ENCODE measurements at places on chromosomes 2 and 18.

- no peak for DNase-seq
Measured at GRCh38 chr18:5951515-5952091, 56.3 kb upstream of the TMEM200C start.

GRCh38 chr2:219042750-219043149, 1.4 kb upstream of the CFAP65 start:
- DNase-seq, result no peak

DNA sequence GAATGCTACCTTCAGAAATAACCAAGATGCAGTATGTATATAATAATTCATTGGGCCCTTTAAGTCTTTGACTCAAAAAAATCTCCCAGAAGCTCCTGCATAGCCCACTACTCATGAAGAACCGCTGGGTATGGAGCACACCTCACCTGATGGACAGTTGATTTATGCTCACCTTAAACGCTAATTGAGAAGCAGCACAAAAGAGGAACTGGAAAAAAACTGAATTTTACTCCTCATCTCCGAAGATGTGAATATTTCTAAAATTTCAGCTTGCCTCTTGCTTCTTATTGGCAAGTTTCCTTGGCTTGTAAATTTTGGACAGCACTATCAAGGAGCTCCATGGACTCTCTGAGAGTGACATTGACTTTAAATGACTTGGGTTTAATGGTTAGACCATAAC, 5.5 kb downstream of the CYP1B1 start:
- no peak for DNase-seq

- DNase-seq, result no peak
Measured at GRCh38 chr2:112482309-112483041, 519 bp downstream of the TTL start.

GRCh38 chr2:88181511-88181910, 11.4 kb downstream of the THNSL2 start:
- DNase-seq, result no peak

GRCh38 chr2:234060236-234060635, 9.7 kb downstream of the SPP2 start:
- no peak for DNase-seq

GRCh38 chr18:26978812-26979341, 113.4 kb upstream of the AQP4 start:
- no peak for DNase-seq

DNA sequence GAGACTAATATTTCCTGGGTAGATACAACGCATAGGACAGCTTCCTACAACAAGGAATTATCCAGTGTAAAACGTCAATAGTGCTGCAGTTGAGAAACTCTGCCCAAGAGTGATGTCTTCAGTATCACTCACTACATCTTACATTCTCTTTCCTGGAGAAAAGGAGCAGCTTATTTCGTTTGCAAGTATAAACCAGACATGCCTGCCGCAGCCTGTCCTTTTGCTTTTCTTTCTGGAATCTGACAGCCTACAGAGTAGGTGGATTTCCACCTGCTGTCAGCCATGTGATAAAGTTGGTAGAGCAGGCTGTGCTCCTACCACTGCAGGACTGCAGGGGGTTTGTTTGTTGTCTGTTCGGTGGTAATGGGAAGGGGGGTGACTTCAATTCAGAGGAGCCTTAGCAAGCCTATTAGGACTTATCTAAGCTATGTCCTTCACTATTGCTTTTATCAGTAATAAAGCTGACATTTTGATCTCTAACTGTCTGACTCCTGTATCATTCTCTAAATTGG, 439.1 kb downstream of the GRB14 start:
- no peak for DNase-seq

DNA sequence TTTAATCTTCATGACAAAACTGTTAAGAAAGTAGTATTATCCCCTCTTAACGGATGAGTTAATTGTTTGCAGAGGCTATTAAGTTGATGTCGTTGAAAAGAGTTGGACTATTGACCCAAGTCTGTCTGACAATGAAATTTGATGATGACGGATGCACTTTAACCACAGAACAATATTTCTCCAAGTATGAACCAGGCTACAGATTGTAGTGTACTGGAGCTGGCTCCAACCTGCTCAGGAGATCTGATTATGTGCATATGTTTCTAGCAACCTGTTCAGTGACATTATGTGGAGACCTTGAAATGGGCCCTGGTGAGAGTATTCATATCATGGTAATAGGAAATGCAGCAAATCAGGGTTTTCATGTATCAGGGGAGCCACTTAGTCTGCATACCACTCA, 174.1 kb downstream of the CDH7 start:
- no peak for DNase-seq

DNA sequence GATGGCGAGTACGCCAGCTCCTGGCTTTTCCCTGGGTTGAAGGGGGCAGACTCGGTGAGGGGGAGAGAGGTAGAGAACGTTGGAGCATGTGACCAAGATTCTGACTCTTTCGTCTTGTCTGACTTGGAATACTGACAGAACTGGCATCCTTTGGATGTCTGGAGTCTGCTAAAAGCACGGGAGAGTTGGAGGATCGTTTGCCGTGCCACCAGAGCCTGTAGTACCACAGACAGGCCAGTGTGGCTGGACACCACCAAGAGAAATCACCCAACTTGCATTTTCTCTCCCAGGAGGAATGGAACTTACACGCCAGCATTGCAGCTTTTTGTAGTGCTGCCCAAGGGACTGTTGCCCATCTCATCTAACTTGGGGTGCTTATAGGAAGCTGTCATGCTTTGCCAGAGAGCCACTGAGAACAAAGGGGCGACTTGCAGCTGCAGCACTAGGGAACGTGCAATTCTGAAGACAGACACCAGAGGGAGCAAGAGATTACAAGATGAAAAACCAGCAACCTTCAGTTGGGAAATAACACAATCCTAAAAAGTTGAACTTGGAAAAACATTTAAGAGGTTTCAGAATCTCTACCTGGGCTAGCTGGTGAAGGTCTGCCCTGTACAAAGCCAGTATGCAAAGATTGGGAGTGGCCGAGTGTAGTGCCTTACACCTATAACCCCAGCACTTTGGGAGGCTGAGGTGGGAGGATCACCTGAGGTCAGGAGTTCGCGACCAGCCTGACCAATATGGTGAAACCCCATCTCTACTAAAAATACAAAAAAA, 24.1 kb downstream of the PSMG2 start:
- DNase-seq, result peak; percentile 57

DNA sequence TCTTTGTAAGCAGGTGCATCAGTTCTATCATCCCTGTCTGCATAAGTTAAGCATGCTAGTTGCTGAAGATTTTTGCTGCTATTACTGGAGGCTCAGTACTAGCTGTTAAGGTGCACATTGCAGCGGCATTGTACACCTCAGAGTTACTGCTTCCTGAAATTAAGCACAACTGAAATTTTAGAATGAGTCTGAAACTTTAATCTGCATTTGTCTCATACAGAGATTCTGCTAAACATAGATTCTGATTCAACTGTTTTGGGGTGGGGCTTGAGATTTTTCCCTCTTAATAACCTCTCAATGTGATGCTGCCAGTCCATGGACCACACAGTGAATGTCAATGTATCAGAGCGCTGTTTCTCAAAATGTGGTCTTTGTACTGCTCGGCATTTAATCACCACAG, 585.7 kb upstream of the GCFC2 start:
- no peak for DNase-seq

GRCh38 chr2:39689272-39689841, 23.6 kb downstream of the TMEM178A start:
- no peak for DNase-seq

GRCh38 chr2:24399434-24400206, 39.3 kb upstream of the ITSN2 start:
- no peak for DNase-seq

GRCh38 chr2:120620025-120620793, 115.5 kb upstream of the GLI2 start:
- DNase-seq, result no peak

- no peak for DNase-seq
Measured at GRCh38 chr2:120497261-120497977, 151.5 kb downstream of the INHBB start.

GRCh38 chr2:211800001-211800400, 738.6 kb downstream of the ERBB4 start:
- no peak for DNase-seq

GRCh38 chr2:177147093-177147694, 65.4 kb upstream of the HNRNPA3 start:
- no peak for DNase-seq

DNA sequence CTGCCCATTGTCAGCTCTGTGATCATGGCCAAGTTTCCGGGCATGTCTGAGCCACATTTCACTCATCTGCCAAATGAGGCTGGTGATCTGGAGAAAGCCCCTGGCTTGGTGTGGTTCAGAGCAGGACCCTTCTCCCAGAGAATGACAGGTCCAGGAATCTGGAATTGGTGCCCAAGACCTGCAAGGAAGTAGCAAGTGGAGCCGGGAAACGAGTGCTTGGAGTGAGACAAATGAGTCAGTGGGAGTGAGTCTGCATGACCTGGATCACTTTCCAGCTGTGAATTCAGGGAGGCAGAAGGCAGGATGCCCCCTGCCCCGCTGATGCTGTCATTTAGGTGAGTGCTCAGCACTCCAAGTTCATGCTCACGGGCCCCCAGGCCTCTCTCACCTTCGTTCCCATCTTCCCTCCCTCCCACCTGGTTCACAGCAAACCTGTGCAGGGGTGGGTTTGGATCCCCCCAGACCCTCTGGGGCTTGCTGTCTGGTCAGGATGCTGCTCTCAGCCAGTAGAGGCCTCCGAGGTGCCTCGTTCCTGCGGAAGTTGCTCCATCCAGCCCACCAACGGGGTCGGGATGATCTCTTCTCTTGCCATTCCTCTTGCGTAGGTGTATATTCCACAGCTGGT, 104.4 kb downstream of the INHBB start:
- no peak for DNase-seq

- no peak for DNase-seq
Measured at GRCh38 chr2:72803151-72803550, 22.7 kb downstream of the EXOC6B start.

GRCh38 chr18:9854801-9855676, 30.7 kb upstream of the TXNDC2 start:
- no peak for DNase-seq

- no peak for DNase-seq
Measured at GRCh38 chr2:196289000-196289399, 117.6 kb upstream of the STK17B start.

DNA sequence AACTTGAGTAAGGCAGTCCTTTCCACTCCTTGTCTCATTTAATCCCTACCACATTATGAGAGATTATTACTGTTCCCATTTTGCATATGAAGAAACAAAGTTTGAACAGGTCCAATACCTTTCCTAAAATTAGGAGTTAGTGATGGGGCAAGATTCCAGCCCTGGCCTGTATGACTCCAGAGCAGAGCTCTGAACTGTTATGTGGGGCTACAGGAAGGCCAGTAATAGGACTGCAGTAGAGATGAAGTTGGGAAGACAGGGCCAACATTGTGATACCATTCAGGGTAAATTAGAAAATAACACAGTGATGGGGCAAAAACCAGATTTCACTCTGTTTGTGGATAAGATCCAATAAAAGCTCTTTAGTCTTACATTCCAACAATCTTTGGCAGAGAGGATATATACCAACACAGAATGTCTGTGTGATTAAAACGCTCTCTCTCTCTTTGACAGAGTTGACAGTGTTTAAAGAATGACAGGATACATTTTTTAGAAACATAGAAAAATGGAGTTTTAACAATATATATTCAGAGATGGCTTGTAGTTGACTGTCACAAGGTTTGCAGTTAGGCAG, 22.7 kb downstream of the KATNAL2 start:
- no peak for DNase-seq

DNA sequence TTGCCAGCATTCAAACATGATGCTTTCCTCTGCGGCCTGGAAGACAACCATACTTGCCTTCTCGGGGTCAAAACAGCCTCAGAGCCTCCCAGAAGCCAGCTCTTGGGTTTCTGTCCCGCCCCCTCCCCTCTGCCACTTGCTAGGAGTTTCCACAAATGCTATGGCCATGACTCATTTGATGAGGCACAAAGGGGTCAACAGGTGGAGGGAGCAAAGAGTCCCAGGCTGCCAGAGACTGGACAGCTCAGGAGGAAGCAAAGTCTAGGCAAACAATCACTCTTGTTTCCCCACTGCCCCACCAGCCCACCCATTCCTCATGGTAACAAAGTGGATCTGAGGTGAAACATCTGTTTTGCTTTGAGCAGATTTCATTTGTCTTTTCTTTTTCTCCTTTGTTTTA, 551.1 kb downstream of the TNS1 start:
- DNase-seq, result no peak

DNA sequence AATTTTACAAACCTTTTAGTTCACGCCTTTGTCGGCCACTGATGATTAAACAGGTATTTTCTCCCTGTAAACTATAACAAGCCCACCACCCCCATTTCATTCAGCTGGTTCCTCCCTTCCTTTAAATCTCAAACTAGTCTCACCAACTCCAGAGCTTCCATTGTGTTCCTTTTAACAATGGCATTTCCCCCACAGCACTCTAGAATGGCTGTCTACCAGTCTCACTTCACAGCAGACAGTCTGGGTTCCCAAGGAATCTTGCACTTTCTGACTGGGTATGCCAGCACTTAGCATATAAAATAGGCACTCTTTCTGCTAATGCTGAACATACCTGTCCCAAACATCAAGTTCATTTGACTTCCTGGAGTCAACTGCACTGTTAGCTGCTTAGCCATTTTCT, 75.3 kb downstream of the CCDC93 start:
- no peak for DNase-seq

DNA sequence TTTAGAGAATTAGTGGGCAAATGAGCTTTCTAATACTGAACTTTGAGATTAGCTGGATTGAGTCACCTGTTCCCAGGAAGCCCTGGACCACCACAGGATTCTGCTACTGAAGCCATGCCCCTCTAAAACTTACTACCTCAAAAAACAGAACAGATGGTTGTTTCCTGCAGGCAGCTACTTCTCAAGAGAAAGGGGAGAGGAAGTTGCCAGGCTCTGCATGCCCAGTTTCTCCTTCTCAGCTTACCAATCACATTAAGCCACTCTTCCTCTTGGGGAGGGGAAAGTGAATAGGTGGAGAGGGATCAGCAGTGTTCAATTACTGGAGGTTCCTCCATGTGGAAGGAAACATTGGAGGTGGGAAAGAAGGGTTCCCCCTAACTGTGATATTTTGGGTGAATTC, 24.9 kb upstream of the C1GALT1C1L start:
- no peak for DNase-seq

DNA sequence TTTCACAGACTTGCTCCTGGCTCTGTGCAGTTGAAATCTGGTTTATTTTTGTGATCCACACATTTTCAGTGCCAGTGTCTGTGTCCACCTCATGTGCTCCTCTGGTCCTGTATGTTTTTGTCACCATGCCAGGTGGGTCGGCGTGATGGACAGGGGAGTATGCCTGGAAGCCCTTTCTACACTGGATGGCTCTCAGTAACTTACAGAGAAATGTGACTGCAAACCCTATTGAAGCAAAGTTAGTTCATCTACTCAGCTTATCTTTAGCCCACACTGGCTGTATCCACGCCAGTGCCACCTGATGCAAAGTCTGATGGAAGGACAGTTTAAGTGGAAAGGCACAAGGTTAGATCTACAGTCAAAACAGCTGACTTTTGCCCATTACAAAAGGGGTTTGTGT, 4.3 kb downstream of the IMPA2 start:
- DNase-seq, result no peak

DNA sequence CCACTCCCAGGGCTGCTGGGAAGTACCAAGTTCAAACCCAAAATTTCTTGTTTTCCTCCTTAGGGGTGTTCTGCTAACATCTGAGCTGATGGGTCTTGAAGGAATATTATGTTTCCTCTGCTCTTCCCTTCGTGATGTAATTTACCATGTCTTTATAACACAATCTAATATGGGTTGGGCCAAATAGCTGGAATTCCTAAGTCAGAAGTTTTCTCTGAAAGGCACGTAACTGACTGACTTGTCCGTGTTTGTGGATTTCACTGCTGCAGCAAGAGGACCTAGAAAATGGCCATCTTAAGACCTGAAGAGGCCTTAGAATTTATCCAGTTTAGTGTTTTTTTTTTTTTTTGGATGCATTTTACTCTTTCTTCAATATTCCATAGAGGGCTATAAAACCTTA, 256.7 kb downstream of the DCDC2C start:
- DNase-seq, result no peak

Data from effector memory CD4-positive, alpha-beta T cell (primary cell).